ENCODE measurements at places on chromosomes 6 and 20. TPM values are rescaled to one million over a fixed set of nuclear protein-coding genes. Genes with fewer than 3 reads are reported as not detected.

Gene HLA-A
- polyA plus RNA-seq = 176 TPM

Gene SLC35D3
- 0.19 TPM for polyA plus RNA-seq

Gene TGM2
- 29.3 TPM for polyA plus RNA-seq

Gene PKIB
- 1.7 TPM for polyA plus RNA-seq

Gene HLA-DRA
- 56.4 TPM for polyA plus RNA-seq

Gene SNAI1
- polyA plus RNA-seq = 14.2 TPM

Gene ULBP3
- 10.8 TPM for polyA plus RNA-seq

Gene PTPRT
- 0.86 TPM for polyA plus RNA-seq

Gene PGBD1
- 10.2 TPM for polyA plus RNA-seq

Gene LY86
- 2.1 TPM for polyA plus RNA-seq

Gene TTLL9
- 3.1 TPM for polyA plus RNA-seq

Measured in renal cortex interstitium (tissue), 15 donors.